Stimulated activated CD4-positive, alpha-beta T cell treated with anti-CD3 and anti-CD28 coated beads, TNF-alpha, amount 100 ng/mL, for 1 hour (primary cell): ENCODE measurements at places on chromosomes 3 and 15.

DNA sequence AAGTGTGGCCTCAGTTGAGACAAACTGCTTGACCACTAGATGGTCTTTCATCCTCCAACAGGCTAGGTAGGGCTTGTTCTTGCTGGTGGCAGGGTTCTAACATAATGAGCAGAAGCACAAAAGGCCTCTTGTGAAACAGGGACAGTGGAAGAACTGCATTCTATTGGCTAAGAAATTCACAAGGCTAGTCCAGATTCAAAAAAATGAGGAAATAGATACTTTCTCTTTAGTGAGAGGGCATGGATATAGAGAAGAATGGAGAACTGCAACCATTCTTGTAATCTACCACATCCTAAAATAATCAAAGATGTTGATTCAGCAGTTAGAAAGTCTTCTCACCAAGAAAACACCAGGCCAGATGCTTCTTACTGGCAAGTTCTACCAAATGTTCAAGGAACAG is 143.7 kb upstream of the LRIG1 start:
- DNase-seq, result no peak

DNA sequence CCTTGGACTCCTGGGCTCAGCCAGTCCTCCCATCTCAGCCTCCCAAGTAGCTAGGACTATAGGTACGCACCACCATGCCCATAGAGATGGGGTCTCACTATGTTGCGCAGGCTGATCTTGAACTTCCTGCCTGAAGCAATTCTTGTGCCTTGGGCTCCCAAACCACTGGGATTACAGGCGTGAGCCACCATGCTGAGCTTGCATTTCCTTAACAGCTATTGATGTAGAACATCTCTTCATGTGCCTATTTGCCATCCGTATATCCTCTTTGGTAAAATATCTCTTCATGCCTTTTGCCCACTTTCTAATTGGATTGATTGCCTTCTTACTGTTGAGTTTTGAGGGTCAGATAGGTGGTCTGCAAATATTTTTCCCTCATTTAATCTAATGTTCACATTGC is 208.9 kb upstream of the TLE3 start:
- DNase-seq, result no peak

- DNase-seq, result no peak
Measured at GRCh38 chr3:186283651-186284348, 78.2 kb downstream of the DGKG start.

DNA sequence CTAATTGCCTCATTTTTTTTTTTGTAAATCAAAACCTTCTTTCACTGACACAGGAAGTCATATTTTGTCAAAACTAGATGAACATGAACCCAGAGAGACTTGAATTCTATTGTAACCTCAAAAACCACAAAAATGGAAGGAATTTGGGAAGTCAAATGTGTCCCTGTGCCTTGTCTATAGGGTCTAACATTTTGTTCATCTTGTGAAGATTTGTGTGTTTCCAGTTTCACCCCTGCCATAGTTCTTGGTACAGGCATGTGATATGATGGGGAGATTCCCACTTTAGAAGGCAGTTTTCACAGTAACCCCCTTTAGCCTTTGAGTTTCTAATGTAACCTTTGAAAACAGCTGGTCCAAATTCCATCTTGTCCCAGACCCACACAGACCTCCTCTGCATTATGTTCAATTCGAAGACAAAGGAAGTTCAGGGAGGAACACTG is 318.5 kb upstream of the ADAMTS9 start:
- no peak for DNase-seq

DNA sequence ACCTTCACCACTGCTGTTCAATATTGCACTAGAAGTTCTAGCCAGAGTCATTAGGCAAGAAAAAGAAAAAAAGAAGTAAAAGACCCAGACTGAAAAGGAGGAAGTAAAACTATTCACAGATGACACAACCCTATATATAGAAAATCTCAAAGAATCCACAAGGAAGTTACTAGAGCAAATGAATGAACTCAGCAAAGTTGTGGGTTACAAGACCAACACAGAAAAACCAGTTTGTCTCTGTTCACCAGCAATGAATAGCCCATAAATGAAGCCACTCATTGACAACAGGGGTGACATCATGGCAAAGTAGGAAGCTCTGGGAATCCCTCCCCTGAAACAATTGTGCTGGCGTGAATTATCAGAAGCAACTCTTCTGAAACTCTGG is 4.6 kb downstream of the CFAP100 start:
- no peak for DNase-seq

DNA sequence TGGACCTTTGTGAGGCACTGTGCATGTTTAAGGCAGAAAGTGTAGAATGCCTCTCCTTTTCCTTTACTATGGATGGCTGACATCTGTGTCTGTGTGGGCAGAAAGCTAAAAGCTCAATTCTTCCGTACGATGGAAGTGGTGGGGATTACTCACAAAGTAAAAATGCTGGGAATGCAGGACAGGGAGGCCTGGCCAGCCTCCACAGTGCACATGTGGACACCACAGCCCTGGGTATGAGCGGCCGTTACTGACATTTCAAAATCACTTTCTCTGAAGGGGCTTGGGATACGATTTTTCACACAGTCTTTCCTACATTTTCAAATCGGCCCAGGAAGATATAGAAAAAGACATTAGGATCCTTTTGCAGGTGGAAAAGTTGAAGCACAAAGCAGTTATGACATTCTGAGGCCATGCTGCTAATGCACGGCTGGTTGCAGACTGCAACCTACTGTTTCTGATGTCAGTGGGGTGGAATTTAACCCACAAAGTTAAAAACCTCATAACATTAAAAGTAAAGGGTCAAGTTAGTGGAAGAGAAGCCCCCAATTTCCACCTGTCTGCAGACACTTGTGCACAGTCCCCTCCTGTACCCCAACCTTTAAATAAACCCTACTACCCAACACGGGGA is 27.9 kb downstream of the EHD4 start:
- DNase-seq, result no peak

- no peak for DNase-seq
Measured at GRCh38 chr15:36284911-36285310, 294.5 kb upstream of the CDIN1 start.

DNA sequence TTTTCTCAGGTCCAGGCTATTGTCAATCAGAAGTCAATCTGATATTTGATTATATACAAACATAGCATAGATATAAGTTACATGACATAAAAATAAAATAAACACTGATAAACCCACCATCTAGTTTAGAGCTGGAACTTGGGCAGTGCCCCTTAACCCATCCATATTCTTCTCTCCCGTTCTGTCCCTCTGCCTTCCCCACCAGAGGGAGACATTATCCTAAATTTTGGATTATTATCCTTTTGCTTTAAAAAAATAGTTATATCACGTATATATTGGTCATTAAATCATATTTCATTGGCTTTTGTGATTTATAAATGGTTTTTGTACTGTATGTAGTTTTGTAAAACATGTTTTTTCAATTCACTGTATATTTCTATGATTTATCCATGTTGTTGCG is 107.9 kb downstream of the GMPS start:
- no peak for DNase-seq

- DNase-seq, result no peak
Measured at GRCh38 chr15:29129221-29129620, 140.4 kb downstream of the NSMCE3 start.

- DNase-seq, result no peak
Measured at GRCh38 chr3:159390656-159391212, 588.9 kb downstream of the MFSD1 start.

- no peak for DNase-seq
Measured at GRCh38 chr3:139533781-139534454, 5.6 kb downstream of the RBP1 start.

- DNase-seq, result no peak
Measured at GRCh38 chr3:36874424-36874823, 70.4 kb downstream of the TRANK1 start.

DNA sequence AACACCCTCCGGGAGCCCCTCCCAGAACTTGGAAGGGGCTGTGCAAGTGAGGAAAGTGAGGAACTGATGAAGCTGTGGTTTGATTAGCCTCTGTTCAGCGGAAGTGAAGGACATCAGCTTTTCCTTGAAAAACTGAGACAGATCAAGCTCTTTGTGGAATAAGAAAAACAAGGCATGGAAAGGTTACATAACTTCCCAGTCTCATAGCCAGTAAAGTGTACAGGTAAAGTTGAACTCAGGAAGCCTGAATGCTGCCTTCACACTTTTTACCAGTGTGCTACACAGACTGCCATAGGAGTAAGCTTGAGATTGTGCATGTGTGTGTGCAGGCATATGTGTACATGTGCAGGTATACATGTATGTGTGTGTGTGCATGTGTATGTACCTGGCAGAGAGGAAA is 293.2 kb downstream of the FGF12 start:
- no peak for DNase-seq

DNA sequence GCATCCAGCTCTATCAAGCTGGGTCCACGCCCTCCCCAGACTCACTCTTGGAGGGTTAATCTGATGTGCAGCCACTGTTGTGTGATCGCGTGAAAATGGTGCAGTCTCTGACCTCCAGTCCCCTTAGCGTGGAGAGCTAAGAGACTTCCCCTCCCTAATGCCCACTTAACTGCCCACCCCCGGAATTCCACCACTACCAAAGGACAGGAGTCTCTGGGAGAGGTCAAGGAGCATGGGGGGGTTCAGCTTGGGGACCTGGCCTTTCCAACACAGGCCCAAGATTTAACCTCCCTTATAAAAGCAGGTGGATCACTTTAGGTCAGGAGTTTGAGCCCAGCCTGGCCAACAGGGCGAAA is 48.8 kb downstream of the CCDC12 start:
- no peak for DNase-seq

GRCh38 chr3:125381314-125381713 is 6.2 kb upstream of the ZNF148 start:
- DNase-seq, result no peak
